ENCODE measurements at places on chromosomes 13 and 19. TPM values are rescaled to one million over a fixed set of nuclear protein-coding genes. Genes with fewer than 3 reads are reported as not detected.

ZNF791 gene
- total RNA-seq, result 4.8 TPM

ZNF99 gene
- total RNA-seq, result not detected

ZGLP1 gene
- 1.1 TPM for total RNA-seq

CALR3 gene
- not detected for total RNA-seq

KLF2 gene
- total RNA-seq, result 30.6 TPM

BEST2 gene
- 0.62 TPM for total RNA-seq

MCEMP1 gene
- not detected for total RNA-seq

TFDP1 gene
- total RNA-seq, result 121 TPM

ANO8 gene
- 1.6 TPM for total RNA-seq

NLRP7 gene
- total RNA-seq, result not detected

PLPP2 gene
- 99.8 TPM for total RNA-seq

TSHZ3 gene
- 3.5 TPM for total RNA-seq

ZNF8 gene
- total RNA-seq, result 0.93 TPM

CCNA1 gene
- total RNA-seq, result 0.29 TPM

SLC10A2 gene
- not detected for total RNA-seq

RGCC gene
- 4.0 TPM for total RNA-seq

ZNF549 gene
- total RNA-seq, result 1.3 TPM

C19orf67 gene
- total RNA-seq, result not detected

ZNF773 gene
- total RNA-seq, result 5.6 TPM

VSTM2B gene
- total RNA-seq, result not detected

KCNK6 gene
- 5.4 TPM for total RNA-seq

SLITRK1 gene
- total RNA-seq, result not detected
